NCI-H2081 (cell line): ENCODE measurements at places on chromosomes 1 and 21.

- no peak for DNase-seq
Measured at GRCh38 chr1:85363092-85363491, 86.7 kb upstream of the BCL10 start.

- DNase-seq: peak; percentile 45
Measured at GRCh38 chr1:110130989-110131388, 18.7 kb downstream of the UBL4B start.

DNA sequence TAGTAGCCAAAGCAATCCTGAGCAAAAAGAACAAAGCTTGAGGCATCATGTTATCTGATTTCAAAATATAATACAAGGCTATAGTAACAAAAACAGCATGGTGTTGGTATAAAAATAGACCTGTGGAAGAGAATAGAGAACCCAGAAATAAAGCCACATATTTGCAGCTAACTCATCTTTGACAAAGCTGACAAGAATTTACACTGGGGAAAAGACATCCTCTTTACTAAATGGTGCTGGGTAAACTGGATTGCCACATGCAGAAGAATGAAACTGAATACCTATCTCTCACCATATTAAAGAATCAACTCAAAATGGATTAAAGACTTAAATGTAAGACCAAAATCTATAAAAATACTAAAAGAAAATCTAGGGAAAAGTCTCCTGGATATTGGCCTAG is 59.5 kb upstream of the CD55 start:
- DNase-seq: no peak

- DNase-seq: no peak
Measured at GRCh38 chr1:86138746-86139145, 17.8 kb downstream of the COL24A1 start.

DNA sequence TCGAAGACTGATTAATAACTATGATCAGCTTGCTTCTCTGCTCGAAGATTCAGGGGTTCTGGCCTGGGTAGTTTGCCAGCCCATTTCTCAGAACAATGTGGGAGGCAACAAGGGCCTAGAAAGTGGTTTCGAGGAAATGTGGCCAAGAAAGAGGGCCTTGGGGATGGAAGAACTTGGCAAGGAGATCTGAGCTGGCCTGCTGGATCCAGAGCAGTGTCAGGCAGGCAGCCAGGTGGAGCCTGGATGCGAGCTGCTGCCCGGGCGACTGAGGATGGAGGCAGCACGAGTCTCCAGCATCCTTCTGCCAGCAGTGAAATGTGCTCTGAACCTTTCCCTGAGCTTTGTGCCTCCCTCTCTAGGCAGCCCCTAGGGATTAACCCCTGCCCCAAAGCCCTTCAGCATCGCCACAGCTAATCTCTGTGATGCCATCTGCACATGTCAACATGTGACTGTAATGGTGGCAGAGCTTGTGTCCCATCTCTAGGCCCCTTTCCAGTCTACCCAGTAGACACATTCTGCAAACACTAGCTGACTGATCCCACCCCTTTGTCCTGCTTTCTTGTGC is 61.0 kb upstream of the NEK2 start:
- no peak for DNase-seq

DNA sequence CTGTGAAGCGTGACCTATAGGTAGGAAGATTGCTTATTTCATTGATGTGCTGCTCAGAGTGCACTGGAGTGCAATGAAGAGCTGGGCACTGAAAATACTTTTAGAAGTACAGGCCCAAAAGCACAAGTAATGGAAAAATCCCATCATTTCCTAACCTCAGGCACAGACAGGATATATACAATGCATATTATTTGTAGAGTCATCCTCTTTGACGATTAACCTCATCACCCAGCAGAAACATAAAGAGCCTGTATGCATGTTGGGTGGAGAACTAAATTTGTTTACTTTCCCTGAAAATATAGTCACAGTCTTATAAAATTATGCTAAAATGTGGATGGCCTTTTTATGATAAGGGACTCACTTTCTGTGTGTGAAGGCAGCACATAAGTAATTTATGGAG is 98.1 kb downstream of the TNNI3K start:
- no peak for DNase-seq

DNA sequence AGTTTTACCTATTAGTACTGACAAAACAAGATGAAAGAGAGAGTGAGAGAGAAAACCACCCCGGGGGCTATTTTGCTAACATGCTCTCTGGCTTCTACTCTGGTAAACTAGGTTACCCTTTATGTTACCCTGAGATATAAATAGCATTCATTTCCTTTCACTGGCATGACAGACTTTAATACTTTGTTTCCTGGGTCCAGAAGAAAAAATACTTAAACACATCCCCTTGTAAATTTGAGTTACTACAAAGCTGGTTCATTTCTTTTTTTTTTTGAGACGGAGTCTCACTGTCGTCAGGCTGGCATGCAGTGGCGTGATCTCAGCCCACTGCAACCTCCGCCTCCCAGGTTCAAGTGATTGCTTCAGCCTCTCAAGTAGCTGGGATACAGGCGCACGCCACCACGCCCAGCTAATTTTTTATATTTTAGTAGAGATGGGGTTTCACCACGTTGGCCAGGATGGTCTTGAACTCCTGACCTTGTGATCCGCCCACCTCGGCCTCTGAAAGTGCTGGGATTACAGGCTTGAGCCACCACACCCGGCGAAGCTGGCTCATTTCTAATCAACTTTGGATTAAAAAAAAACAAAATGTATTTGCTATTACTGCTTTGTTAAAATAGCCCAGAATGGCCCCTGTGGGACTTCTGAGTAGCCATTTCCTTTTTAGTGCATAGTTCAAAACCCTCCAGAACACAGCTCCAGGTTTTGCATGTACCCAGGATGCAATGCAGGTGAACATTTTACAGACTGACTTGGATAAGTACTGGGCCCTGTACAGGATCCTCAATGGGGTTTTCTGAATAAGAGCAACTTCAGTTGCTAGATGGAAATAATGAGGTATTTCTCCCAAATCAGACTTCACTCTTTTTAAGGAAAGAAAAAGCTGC is 20.6 kb downstream of the INPP5B start:
- no peak for DNase-seq

- no peak for DNase-seq
Measured at GRCh38 chr1:170461762-170462384, 70.1 kb upstream of the GORAB start.

DNA sequence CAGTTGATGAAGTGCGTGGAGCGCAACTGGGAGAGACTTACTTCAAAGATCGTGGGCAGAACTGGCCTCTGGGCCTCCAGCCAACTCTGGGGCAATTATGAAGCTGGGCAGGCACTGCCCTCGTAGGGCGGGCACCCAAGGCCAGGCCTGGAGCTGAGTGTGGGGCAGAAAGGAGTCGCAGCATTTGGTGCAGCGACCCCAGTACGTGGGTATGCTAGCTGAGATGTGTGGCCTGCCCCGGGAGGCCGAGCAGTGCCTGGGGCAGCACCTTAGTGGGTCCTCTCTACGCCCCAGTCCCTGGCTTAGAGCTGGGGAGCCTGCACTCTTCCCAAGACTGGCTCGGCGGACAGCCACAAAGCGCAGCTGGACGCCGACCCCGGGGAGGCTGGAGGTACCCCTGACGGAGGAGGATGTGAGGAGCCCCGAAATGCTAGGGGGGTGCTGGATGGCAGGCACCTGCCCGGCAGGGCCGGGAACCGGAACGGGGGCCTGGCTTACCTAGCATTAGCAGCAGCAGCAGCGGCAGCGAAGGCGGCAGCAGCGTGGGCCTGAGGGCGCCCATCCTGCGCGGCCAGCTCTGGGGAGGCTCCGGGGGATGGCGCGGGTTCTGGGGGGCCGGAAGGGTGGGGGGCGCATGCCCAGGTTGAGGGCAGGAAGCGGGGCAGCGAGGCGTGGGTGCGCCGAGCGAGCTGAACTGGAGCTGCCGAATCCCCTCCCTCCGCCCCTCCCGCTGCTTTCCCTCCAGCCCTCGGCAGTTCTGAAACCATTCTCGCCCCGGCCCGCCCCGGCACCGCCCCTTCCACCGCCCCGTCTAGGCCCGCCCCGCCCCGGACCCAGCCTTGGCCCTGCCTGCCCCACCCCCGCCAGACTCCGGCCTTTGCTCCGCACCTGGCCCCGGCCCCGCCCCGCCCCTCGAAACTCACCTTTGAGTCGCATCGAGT is at the start of gene IGSF8:
TSS of gene IGSF8 (minus strand) at position 709 of the 941 bp plus-strand sequence. CDS start at position 562, 147 bp downstream.
- peak; percentile 99 for DNase-seq

- no peak for DNase-seq
Measured at GRCh38 chr1:200134116-200134515, 106.6 kb downstream of the NR5A2 start.

GRCh38 chr21:15534450-15534886 is 195.3 kb upstream of the USP25 start:
- DNase-seq: no peak

DNA sequence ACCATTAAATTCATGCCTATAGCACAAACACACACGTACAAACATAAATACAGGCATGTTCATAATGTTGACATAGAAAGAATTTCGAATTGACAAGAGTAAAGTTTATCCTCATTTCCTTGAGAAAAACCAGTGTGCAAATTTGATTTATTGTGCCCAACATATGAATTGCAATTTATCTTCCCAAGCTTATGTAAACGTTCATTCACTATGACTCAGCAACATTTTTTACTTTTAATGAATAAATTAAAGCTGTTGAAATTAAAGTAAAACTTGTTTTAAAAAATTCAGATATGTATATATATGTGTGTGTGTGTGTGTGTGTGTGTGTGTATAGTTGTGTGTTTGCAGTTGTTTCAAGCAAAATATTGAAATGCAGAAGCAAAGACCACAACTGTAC is 1067.9 kb downstream of the BRINP3 start:
- no peak for DNase-seq

DNA sequence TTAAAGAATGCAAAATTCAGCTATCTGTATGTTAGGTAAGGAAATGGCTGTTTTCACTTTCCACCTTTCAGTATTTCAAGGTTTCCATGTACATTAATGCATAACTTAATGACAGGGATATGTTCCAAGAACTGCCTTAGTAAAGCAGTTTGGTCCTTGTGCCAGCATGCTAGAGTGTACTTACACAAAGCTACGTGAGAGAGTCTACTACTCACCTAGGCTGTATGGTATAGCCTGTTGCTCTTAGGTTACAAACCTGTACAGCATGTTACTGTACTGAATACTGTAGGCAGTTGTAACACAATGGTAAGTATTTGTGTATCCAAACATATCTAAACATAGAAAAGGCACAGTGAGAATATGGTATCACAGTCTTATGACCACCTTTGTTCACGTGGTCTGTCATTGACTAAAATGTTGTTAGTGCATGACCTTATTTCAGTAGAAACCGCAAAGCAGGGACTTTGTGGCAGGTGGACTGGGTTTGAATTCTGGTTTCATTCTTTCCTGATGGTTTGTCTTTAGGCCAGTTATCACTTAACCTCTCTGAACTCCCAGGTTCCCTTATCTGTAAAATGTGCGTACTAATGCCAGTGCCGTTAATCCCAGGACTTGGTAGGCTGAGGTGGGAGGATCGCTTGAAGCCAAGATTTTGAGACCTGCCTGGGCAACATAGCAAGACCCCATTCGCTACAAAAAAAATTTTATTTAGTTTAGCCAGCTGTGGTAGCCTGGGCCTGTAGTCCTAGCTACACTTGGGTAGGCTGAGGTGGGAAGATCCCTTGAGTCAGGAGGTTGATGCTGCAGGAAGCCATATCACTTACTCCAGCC is 4.9 kb downstream of the SMYD2 start:
- peak; percentile 42 for DNase-seq

DNA sequence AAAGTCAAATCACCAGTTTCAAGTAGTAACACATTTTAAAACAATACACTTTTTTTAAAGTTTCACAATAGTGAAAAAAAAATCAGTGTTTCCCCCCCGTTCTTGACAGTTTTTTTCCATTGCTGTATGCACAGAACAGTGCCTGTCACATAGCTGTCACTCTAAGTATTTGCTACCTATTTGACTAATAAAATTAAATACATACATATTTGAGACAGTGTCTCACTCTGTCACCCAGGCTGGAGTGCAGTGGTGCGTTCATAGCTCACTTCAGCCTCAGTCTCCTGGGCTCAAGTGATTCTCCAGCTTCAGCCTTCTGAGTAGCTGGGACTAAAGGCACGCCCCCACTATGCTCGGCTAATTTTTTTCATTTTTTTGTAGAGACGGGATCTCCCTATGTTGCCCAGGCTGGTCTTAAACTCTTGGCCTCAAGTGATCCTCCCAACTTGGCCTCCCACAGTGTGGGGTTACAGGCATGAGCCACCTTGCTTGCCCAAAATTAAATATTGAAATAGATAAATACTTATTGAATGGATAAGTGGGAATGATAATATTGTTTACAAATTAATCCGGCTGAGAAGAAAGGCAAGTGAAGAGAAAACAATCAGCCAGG is 12.6 kb upstream of the RHBG start:
- no peak for DNase-seq

- no peak for DNase-seq
Measured at GRCh38 chr1:208184966-208185654, 59.1 kb downstream of the PLXNA2 start.

DNA sequence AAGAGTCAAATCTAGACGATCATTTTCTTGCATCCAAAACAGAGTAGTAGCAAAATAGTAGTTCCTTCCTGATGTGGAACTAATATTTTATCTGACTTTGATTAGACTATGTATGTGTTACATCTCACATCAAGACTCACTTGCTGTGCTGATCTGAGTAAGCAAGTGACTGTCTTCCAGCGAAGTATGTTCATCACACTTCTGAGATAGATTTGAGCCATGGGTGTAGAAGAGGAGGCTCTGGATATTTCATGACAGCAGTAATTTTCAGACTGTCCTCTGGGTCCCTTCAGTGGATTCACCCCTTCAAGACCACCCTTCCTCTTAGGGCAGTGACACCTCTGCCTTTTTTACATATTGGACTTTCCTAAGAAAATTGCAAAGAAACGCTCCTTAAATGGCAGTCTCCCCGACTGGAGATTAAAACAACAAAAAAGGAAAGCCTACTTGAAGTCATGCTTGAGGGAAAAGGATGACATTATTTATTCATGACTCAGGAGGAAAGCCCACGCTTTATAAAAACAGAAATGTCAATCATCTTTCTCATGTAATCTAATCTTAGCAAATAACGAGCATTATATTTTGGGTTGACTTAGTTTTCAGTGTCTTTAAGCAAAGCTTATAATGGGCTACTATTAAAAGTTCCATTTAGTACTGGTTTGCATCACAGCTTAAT is 22.8 kb downstream of the ATP1B1 start:
- no peak for DNase-seq

GRCh38 chr1:180269645-180270529 is 39.8 kb downstream of the LHX4 start:
- no peak for DNase-seq

- no peak for DNase-seq
Measured at GRCh38 chr1:244953901-244954300, 89.6 kb upstream of the HNRNPU start.

- no peak for DNase-seq
Measured at GRCh38 chr21:46393941-46394594, 64.6 kb upstream of the DIP2A start.

- DNase-seq: no peak
Measured at GRCh38 chr1:30133414-30134055, 589.9 kb downstream of the MATN1 start.

- no peak for DNase-seq
Measured at GRCh38 chr1:188895611-188896010, 1582.1 kb downstream of the BRINP3 start.

GRCh38 chr1:25765136-25765922 is 34.7 kb upstream of the SELENON start:
- no peak for DNase-seq

GRCh38 chr1:35062518-35063196 is 16.5 kb upstream of the ZMYM1 start:
- no peak for DNase-seq
